ENCODE measurements at places on chromosomes 7 and 10.

- no peak for DNase-seq
Measured at GRCh38 chr7:3867863-3868262, 566.8 kb downstream of the SDK1 start.

GRCh38 chr7:7433811-7434210 lies 101.9 kb downstream of the COL28A1 start:
- DNase-seq: no peak

DNA sequence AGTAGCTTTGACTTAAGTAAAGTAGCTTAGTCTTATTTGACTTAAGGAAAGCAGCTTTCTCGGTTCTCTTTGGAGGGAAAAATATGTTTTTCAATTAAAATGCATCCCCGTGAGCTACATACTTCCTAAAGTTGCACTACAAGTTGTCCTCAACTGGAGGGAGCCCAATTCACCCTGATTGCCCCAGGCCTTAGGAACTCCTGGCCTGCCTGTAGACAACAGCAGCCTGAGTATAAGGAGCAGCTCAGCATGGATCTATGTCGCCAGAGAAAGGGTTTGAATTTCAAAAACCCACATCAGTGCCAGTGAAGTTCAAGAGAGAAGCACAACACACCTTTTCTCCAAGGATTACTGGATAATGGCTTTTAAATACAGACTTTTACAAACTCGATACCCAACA lies 772.0 kb downstream of the TNS3 start:
- no peak for DNase-seq

GRCh38 chr7:129136887-129137642 lies 7.4 kb upstream of the TSPAN33 start:
- DNase-seq: no peak

DNA sequence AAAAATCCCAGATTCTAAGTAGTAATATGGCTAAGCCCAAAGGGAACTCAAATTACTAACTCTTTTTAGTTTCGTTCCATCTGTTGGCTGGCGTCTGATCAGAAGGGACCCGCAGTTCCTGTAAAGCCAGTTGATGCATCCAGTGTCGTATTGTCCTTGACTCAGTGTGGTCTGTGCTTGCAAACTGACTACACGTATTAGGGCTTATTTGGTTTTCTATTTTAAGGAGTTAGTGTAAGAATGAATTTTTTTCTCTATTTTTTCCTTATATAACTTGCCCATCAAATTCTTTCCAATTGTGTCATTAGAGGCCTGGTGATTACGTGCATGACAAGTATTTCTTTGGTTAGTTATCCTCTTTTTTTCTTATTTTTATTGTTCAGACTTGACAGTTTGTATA lies 9.7 kb downstream of the ABCA13 start:
- DNase-seq: no peak

DNA sequence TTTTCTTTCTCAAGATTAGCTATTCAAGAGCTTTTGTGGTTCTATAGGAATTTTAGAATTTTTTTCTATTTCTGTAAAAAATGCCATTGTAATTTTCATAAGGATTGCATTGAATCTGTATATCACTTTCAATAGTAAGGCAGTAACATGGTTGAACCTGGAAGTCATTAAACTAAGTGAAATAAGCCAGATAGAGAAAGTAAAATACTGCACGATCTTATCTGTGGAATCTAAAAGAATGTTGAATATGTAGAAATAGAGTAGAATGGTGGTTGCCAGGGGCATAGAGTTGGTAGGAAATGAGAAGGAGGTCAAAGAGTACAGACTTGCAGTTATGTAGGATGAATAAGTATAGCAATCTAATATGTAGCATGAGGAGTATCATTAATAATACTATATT lies 1073.5 kb upstream of the LRRN3 start:
- no peak for DNase-seq

DNA sequence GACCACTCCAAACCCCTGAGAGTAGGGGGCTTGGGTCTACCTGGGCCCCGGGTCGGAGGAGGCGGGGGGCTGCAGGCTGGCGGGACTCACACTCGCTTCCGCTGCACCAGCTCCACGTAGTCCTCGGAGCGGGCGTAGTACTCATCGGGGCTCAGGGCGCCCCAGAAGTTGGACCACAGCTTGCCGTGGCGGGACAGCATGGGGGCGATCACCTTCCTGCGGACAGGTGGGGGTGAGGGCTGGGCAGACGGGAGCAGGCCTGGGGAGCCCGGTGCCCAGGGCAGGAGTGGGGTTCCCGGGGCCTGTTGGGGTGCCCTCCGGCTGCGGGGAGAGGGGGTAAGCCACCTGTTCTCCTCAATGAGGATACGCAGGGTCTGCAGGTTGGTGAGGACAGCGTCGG lies 5.9 kb downstream of the PLOD3 start:
- no peak for DNase-seq

DNA sequence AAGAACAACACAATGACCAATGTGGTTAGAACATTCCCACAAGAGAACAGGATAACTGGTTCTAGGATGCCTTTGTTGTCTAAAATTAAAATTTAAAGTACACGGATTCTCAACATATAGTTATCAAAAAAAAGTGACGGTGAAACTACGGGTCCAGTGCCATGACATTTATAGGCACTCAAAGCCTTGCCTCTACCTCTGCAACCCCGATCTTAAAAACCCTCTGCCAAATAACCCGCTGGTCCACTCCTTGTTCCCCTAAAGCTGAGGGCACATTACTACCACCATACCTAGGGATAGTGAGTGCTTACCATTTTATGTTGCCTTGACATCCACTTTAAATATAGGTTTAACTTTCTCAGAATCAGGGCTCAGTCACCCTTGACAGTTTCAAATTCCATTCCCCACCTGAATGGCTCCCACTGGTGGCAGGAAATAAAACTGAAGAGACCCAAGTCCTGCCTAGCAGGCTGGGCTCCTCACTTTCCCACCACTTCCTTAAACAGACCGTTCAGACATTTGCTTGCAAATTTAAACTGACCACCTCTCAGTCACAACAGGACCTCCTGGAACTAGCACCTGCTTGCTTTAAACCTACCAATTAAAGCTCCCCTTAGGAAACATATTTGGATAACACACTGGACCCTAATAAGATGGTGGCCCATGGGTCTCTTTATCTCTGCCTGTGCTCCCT lies 169.9 kb upstream of the ASAH2 start:
- DNase-seq: no peak

GRCh38 chr10:35375091-35375765 lies 38.9 kb downstream of the CCNY start:
- DNase-seq: no peak

GRCh38 chr7:49001610-49002033 lies 77.3 kb downstream of the CDC14C start:
- no peak for DNase-seq

GRCh38 chr10:68333440-68334431 lies 1.0 kb upstream of the PBLD start:
- DNase-seq: no peak

- no peak for DNase-seq
Measured at GRCh38 chr7:158366346-158366745, 221.3 kb downstream of the PTPRN2 start.

- DNase-seq: no peak
Measured at GRCh38 chr10:33546031-33546430, 211.6 kb upstream of the NRP1 start.

GRCh38 chr10:103855424-103855823 lies at the start of gene SH3PXD2A:
SH3PXD2A (minus strand) TSS chr10:103855576; CDS start chr10:103855266, 310 bp downstream.
- DNase-seq: no peak

- no peak for DNase-seq
Measured at GRCh38 chr7:74176555-74176954, 2.4 kb downstream of the EIF4H start.

DNA sequence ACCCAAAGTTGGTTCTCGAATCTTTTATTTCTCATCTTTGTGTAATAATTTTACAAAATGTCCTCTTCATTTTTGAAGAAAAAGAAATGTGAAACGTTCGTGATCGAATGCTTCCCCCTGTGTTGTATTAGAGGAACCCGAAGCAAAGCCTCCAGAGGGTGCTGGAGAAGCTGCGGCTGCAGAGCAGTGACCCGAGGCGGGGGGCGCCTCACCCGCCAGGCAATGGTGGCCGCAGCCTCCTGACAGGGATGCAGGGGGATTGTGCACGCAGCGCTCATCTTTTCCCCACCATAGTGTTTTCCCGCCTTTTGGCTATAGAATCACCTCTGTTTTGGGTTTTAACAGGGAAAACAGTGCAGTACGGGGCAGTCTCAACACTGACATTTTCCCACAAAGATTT lies 307.5 kb upstream of the ANKRD30A start:
- DNase-seq: no peak

DNA sequence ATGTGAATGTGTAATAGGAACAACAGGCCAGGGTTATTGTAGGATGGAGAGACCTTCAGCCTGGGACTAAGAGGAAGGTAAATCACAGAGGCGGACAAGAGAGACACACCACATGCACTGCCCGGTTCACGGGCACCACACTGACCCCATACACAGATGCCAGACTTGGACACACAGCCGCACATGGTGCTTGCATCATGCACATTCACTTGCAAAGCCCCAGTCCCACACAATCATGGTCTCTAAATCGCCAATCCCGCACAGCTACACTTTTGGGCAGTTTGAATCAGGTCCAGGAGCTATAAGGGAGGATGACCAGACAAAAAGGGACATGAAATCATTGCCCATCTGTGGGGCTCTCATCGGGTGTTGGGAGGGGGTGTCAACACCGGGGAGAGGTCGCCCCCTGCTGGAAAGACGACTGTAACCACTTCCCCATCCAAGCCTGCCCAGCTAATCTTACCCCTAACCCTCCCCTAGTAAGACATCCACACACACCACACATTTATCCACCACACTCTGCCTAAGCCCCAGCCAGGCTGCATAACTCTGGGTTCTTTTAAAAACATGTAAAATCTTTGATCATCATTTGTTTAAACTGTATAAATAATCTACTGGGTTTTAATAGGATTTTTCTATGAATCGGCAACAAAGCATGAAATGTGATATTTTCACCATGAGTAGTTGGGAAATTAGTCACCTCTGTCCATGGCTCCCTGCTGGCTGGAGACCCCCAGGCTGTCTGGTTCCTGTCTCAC lies 40.5 kb upstream of the SLF2 start:
- no peak for DNase-seq

DNA sequence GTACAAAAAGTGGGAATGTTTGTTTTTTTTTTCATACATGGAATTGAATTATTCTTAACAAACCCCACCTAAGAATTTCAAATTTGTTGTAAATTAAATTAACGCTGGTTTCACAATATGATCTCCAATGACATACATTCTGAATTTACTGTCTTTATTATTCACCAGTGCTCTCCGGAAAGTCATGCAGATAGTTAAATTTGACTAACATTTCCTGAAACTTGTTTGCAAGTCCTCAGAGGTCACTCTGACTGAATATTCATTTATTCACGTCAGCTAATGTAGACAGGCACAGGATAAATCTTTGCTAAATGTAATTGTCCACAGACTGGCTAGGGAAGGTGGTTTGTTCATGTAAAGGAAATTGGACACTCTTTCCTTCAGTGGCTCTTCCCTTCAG lies 730.4 kb downstream of the PHTF2 start:
- DNase-seq: no peak

GRCh38 chr7:87511510-87511909 lies 36.0 kb upstream of the ABCB4 start:
- DNase-seq: no peak

Measured in cortex of kidney (tissue), 1 donor.